ENCODE measurements at places on chromosomes 3 and 15.

DNA sequence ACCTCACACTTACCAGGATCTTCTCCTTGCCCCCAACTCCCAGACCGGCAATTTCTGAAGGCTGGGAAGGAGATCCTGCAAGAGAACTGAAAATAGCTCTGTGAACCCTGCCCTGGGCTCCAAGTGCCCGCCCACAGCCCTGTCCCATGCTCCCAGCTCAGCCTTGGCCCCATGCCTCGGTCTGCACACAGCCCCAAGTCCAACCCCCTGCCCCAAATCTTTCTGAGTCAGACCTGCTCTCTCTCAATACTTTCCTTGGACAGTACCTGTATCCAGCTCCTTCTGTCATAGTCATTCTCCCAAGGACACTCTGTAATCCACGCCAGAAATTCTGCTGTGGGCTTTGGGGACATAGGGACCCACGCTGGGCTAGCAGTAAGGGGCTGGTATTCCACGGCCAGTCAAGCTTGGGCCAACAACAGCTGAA is 6.3 kb upstream of the SMAD3 start:
- DNase-seq: no peak

DNA sequence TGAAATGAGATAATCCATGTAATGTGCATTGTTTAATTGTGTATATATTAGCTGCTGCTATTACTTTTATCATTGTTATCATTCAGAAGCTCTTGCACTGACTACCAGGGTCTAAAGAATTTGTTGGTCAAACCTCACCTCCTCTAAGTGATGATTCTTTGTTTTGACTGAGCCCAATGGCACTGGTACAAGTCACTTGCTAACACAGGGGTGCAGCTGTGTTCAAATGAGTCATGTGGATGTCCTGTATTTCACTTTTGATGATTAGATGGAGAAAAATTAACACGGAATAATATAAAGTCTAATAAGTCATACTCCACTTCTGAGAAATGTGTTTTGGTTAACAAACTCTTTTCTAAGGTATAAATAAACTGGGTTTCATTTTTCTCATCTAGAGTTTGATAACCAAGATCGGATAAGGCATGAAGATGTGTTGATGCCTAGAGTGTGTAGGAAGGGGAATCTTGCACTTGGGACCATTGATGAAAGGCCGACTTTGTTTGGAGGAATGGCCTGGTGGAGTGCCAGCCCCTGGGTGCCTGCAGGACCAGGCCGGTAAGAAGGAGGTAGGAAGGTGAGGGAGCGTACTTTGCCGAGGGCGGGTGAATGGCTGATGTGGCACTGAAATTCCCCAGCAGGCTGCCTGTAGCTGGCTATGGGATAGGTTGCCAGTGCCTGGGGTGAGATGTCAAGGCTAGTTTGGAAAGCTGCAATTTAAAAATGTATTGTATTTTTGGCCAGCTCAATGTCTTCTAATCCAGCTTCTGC is 244.7 kb upstream of the ZPLD1 start:
- no peak for DNase-seq

DNA sequence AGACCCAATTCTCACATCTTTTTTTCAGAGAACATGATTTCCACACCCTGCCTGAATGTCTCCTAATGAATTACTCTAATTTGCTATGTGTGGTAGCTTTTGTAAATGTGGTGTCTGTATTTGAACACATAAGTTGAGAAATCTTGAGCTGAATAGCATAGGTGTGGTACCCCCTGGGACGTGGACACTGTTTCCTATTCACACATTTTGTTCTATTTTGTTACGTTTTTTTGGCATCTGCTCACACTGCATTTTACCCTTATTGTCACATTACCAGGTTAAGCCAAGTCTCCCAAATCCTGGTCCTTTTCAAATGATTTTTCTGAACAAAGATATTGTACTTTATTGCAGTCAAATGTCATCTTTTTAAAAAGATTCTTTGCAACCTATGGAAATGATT is 6.8 kb upstream of the MAPK6 start:
- DNase-seq: no peak

DNA sequence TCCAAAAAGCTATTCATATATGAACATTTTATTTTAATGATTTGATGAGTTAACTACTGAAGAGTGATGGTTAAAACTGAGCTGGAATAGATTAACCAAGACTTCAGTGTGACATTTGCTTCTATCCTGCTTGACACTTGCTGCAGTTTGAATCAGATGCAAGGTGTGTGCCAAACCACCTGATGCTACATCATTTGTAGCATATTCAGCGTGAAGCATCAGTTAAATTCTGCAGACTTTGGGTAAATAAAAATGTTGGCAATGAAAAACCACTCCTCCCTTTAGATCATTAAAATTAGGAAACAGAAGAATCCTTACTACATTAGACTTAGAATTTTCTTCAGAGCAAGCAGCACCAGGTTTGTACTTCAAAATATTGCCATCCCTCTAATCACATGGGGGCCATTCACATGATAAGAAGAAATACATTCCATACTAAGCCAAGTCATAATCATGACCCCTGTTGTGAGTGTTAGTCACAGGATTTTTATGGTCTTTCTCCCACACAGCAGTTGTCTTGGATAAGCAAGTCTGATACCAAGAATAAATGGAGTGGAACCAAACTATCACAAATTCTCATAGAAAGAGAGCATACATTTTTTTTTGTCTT is 160.7 kb upstream of the TNIK start:
- DNase-seq: no peak
